ENCODE measurements at places on chromosomes 2 and 18. TPM values are rescaled to one million over a fixed set of nuclear protein-coding genes. Genes with fewer than 3 reads are reported as not detected.

WNT10A gene
- total RNA-seq: 7.5 TPM

TMEM178A gene
- 0.28 TPM for total RNA-seq

SERPINB12 gene
- total RNA-seq: 0.34 TPM

TANC1 gene
- 34.5 TPM for total RNA-seq

GCG gene
- not detected for total RNA-seq

PLGLB2 gene
- 1.5 TPM for total RNA-seq

VSNL1 gene
- 2.1 TPM for total RNA-seq

AKAIN1 gene
- total RNA-seq: not detected

GNAL gene
- 17.1 TPM for total RNA-seq

GREB1 gene
- 0.28 TPM for total RNA-seq

POU3F3 gene
- total RNA-seq: not detected

TMEM163 gene
- not detected for total RNA-seq

SLC4A3 gene
- 6.9 TPM for total RNA-seq

MAP3K19 gene
- total RNA-seq: not detected

TP53I3 gene
- 26.4 TPM for total RNA-seq

TMEM37 gene
- total RNA-seq: not detected

OXER1 gene
- total RNA-seq: not detected

VIL1 gene
- total RNA-seq: not detected
